Pancreas (tissue), 10 donors: ENCODE measurements at places on chromosomes 13 and 19.

GRCh38 chr13:87827479-87827878 is 156.3 kb downstream of the SLITRK5 start:
- DNase-seq: no peak

DNA sequence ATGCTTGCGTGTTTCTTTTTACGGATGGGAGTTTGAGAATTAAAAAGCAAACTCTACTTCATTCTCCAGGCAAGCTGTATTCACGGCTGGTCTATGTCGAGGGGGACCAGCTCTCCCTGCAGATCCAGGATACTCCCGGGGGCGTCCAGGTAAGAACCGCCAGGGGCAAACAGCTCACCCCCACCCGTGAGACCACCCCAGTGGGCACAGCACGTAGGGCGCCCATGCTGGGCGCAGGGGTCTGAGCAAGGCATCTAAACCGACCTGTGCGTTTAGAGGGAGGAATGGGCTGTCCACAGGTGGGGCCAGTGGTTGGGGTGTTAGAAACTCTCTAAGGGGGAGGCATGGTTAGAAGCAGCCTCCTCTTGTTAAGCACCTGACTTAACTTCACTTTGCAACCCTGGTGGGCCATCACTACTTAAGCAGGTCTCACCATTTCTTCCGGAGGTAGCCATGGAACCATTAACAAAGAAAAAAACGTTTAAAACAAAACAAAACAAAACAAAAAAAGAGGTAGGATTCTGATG is 1.0 kb downstream of the RASL11A start:
- no peak for DNase-seq

GRCh38 chr19:3025549-3025886 is 3.6 kb downstream of the TLE2 start:
- DNase-seq: no peak

DNA sequence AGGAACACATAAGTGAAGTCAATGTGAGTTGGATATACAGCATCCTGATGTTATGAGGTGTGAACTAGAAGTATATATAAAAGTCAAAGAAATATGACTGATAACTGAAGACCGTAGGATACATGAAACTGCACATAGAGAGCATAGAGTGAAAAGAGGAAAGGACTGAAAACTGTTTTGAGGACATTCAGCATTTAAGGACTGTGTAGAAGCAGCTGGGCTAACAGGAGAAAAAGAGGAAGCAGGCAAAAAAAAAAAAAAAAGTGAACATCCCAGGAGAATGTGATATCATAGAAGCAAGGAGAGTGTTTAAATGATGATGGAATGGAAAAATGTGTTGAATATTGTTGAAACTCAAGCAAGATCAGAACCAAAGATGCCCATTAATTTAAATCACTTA is 363.5 kb downstream of the PCDH20 start:
- DNase-seq: no peak

DNA sequence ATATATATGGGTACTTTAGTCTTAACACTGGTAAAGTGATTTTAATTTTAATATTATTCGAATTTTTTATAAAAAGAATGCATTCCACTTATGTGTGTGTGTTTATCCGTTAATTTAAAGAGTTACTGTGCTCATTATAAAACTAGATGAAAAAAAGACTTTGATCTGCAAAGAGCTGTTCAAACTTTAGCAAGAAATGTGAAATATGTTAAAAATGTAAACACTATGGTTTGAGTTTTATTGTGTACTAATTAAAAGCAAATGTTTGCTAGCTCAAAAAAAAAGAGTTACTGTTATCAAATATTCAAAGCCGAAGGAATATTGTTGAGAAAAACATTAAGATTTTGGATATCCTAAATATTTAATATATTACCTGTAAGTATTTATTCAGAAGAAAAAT is 34.5 kb downstream of the UFM1 start:
- no peak for DNase-seq

GRCh38 chr13:76717092-76717491 is 169.1 kb downstream of the KCTD12 start:
- no peak for DNase-seq

GRCh38 chr19:47820410-47820809 is 1.3 kb upstream of the CRX start:
- DNase-seq: no peak

- DNase-seq: no peak
Observed at GRCh38 chr13:47822036-47822435, 179.0 kb downstream of the SUCLA2 start.

DNA sequence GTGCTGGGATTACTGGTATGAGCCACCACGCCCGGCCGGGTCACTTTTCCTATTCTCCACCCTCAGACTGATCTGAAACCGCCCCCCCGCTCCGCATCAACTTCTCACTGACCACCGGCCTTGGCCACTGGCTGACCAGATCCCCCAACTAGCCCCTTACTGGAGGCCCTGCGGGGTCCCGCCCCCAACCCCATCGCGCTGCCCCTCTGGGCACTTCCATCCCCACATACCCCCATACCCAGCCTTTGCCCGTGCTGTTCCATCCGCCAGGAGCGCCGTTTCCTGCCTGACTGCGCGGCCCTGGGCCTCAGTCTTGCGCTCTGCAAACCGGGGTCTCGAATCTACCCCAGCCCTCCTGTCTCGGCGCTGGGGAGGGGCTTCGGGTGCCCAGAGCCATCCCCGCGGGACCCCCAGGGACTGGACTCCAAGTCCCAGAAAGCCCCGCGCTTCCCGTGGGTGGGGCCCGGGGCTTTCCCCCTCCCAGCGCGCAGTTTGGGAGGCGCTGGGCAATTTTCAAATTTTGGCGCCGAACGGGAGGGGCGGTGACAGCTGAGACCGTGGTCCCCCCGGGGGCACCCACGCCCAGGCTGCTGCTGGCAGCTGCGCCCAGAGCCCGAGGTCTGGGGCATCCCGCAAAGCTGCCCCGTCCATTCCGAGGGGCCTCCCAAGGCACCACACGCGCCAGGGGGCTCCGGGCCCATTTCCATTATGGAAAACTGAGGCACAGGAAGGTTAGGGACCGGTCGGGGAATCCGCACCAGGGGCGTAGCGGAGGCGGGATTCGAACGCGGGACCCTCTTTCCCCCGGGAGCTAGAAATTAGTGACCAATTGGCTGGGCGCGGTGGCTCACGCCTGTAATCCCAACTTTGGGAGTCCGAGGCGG is 5.2 kb upstream of the LMNB2 start:
- DNase-seq: peak; percentile 74

- no peak for DNase-seq
Observed at GRCh38 chr13:83980331-83980730, 98.1 kb upstream of the SLITRK1 start.

DNA sequence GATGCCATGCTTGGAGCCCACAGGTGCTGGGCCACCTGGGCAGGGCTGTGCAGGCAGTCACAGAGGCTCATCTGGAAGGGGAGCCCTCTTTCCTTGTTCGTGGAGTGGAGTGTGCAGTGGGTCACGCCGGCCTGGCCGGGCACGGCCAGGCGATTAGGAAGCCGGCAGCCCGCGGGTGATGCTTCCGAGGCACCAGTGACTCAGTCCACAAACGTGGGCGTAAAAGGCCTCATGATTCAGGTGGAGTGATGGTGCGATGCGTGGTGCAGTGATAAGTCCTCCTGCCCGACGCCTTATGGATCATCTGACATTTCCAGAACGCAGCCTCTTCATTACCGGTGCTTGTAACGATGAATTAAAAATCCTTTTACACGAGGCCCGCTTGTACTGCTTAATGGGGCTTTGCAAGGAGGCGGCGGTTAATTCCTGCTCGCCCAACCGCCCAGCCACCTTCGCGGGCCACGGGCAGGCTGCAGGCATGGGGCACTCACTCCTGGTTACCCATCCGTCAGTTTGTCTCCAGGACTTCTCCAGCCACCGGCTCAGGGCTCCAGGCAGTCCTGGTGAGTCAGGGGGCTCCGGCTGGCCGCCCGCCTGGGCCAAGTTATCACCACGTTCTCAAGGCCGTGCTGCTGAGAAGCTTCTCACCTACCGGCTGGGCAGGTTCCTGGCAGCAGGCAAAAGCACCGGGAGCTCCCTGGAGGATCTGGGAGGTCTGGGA is 172.4 kb downstream of the KDM4B start:
- DNase-seq: peak; percentile 66
